ENCODE measurements at places on chromosomes 3 and 15. TPM values are rescaled to one million over a fixed set of nuclear protein-coding genes. Genes with fewer than 3 reads are reported as not detected.

Gene OCA2
- total RNA-seq: 7.5 TPM

Gene CHL1
- total RNA-seq: 372 TPM

Gene SLC51B
- not detected for total RNA-seq

Gene BRPF1
- 18.9 TPM for total RNA-seq

Gene CCDC54
- 0.30 TPM for total RNA-seq

Gene ZNF80
- total RNA-seq: 0.06 TPM

Gene HES1
- total RNA-seq: 37.7 TPM

DNA sequence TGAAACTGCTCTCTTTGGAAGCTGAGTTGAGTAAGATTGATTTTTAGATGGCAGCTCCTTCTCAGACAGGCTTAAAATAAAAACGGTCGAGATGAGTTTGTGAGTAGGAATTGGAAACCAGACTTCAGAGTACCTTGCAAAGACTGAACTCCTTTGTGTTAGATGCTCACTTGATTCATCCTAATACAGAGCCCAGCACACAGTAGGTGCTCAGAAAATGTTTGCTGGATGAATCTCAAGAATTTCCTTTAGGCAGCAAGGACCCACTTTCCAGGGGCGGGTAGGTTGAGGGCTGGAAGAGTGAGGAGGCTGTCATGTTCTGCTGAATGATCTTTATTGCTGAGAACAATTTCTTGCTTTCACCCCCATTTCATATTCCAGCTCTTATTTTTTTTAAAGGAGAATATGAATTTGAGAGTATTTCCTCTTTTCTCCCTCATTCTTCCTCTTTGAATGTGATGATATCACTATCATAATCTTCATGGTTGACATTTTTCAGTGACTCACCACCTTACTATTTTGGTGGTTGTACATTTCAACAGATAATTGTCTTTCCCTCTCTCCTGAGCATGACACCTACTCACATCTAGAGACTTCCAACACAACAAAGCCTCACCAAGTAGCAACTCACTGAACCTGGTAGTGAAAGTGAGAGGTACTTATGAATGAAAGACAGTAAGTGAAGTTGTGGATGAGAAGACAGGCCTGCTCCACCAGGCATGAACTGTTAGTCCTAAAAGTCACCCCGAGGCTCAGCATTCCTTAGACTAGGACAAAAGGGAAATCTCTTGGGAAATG, 113.3 kb downstream of the PDCD6IP start:
- no peak overlapping the region for H3K4me3 ChIP-seq
- no peak for DNase-seq
- no peaks in the 10 kb centered on the region for H3K36me3 ChIP-seq
- no peak overlapping the region for H3K27ac ChIP-seq

DNA sequence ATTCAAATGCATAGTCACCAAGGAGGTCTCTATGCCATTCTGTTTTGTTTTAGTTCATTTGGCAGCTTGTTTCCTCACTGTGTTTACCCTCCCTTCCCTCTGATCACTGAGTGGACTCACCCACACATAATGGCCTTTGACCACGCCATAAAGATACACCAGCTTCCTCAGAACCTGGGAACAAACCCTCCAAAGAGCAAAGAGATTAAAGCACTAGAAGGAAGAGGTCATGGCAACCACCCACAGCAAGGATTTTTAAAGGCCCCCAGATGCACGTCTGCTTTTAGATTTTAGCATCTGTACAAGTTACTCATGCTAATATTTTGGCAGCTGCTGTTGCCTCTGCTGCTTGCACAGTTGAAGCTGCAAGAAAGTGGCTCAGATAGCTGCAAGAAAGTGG, 47.9 kb upstream of the CADPS start:
- no peaks in the 10 kb centered on the region for H3K36me3 ChIP-seq
- no peak for DNase-seq
- H3K27me3 ChIP-seq: peaks cover 3% of the 10 kb centered on the region

DNA sequence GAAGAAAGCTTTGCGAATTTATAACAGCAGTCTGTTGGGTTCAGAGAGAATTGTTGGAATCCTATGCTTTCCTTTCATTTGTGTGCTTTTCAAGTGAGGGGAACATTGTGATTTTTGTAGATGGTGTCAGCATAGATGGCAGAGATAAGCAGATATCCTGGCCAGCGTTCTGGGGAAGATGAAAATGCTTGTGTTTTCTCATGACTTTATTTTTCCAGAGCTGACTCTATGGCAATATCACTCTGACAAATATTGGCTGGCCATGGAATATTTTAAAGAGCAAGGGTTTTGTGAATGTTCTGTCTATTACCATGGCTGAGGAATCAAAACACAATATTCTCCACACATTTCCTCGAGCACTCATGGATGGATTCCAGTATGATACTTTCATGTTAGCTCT, 108.8 kb downstream of the MITF start:
- no peaks in the 10 kb centered on the region for H3K4me1 ChIP-seq
- no peaks in the 10 kb centered on the region for H3K36me3 ChIP-seq
- no peak overlapping the region for H3K4me3 ChIP-seq

GRCh38 chr3:4740397-4741105, 238.7 kb upstream of the BHLHE40 start:
- no peaks in the 10 kb centered on the region for H3K27me3 ChIP-seq
- DNase-seq: no peak
- H3K4me3 ChIP-seq: no peak overlapping the region
- peaks cover 9% of the 10 kb centered on the region for H3K4me1 ChIP-seq
- H3K27ac ChIP-seq: peak overlapping the region; percentile 72
- H3K36me3 ChIP-seq: peaks cover 4% of the 10 kb centered on the region

GRCh38 chr15:38696109-38696727, 131.6 kb upstream of the RASGRP1 start:
- no peaks in the 10 kb centered on the region for H3K27me3 ChIP-seq
- no peaks in the 10 kb centered on the region for H3K36me3 ChIP-seq
- H3K4me1 ChIP-seq: no peaks in the 10 kb centered on the region

DNA sequence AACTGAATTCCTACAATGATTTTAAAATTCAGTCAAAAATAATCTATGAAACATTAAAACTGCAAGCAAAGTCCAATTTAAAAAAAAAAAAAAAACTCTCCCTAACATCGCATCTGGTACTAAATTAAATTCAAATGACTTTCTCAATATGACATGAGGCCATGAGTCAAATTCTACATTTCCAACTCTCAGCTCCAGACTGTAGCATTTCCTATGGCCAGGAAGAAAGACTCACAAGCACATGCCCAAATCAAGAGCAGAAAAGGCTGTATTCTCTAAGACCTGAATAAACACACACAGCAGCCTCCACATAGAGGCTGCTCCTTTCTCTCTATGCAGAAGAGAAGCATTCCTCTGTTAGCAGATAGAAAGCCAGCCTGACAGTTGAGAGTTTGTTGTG, 729.2 kb downstream of the ROBO1 start:
- DNase-seq: no peak
- H3K4me3 ChIP-seq: no peak overlapping the region
- H3K27me3 ChIP-seq: no peaks in the 10 kb centered on the region
- H3K27ac ChIP-seq: no peak overlapping the region

GRCh38 chr3:81545572-81545971, 215.9 kb downstream of the GBE1 start:
- H3K27me3 ChIP-seq: no peaks in the 10 kb centered on the region
- no peaks in the 10 kb centered on the region for H3K4me1 ChIP-seq
- H3K27ac ChIP-seq: no peak overlapping the region
- peaks cover 2% of the 10 kb centered on the region for H3K36me3 ChIP-seq

DNA sequence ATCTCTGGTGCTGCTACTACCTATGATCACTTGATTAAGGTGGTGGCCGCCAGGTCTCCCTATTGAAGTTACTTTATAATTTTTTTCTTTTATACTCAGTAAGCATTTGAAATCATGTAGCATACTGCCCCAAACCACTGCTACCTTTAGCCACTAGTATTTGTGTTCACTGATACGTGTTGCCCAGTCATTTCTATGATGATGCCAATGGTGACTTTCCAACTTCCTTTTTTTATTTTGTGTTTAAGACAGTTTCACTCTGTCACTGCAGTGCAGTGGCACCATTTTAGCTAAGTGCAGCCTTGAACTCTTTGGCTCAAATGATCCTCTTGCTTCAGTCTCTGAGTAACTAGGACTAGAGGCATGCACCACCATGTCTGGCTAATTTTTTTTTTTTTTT, 598.2 kb downstream of the NAALADL2 start:
- no peak overlapping the region for H3K27ac ChIP-seq
- H3K4me1 ChIP-seq: no peaks in the 10 kb centered on the region
- no peak overlapping the region for H3K4me3 ChIP-seq
- no peak for DNase-seq

DNA sequence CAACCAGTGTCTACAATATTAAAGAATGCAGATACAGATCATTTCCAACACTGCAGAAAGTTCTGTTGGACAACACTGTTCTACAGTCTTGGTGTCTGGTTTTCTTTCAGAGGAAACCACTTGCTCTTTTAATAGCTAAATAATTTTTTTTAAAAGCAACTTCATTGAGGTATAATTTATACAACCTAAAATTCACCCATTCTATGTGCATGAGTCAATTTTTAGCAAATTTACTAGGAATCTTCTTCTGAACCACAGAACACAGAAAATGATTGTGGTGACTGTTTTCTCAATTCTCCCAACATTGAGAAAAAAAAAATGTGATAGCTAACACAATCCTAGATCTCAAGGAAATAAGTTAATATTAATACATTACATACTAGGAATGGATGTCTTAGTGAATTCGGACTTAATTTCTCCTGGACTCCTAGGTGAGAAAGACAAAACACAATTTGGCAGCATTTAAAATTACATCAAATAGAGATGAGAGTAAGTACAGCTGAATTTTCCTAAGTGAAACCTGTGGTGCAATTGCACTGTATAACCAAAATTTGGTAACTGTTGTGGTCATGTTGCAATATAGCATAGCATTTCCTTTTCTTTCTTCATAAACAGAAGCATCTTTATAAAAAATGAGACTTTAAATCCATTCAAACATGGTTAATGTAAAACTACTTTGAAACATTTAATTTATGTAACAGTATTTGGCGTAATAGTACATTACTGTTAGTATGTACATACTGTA, 15.3 kb upstream of the PLCL2 start:
- no peaks in the 10 kb centered on the region for H3K36me3 ChIP-seq
- no peaks in the 10 kb centered on the region for H3K27me3 ChIP-seq
- no peak overlapping the region for H3K27ac ChIP-seq
- DNase-seq: no peak
- H3K4me3 ChIP-seq: no peak overlapping the region

DNA sequence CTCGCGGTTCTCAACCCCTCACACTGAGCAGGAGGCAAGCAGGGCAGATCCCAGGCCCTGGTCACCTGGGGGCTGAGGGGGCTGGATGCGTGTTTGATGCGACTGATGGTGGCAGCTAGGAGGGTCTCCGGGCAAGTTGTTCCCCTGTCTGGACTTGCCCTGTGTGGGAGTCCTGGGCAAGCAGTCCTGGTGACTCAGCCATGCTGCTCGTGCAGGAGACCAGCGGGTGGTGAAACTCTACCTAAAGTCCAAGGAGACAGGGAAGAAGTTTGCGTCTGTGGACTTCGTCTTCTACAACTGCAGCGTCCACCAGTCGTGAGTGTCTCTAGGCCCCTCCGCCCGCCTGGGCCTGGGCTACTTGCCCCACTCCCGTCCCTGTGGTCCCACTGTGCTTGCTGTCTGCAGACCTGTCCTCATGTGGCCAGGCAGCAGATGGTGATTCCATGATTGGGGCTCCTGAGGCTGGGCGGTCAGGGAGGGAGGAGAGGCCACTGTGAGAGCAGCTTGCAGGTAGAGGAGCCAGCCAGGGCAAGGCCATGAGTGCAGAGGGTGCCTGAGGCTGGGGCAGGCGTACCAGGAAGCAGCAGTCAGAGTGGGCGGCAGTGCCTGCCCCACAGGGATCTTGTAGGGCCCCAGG, 23.1 kb downstream of the PLXNA1 start:
- H3K27me3 ChIP-seq: no peaks in the 10 kb centered on the region
- H3K4me3 ChIP-seq: no peak overlapping the region
- no peak overlapping the region for H3K27ac ChIP-seq
- H3K36me3 ChIP-seq: peaks cover 27% of the 10 kb centered on the region
- no peak for DNase-seq
- H3K4me1 ChIP-seq: peaks cover 52% of the 10 kb centered on the region

- no peaks in the 10 kb centered on the region for H3K36me3 ChIP-seq
- H3K4me3 ChIP-seq: no peak overlapping the region
- H3K27ac ChIP-seq: no peak overlapping the region
- no peaks in the 10 kb centered on the region for H3K4me1 ChIP-seq
Measured at GRCh38 chr3:151290673-151291072, 12.3 kb upstream of the P2RY14 start.

DNA sequence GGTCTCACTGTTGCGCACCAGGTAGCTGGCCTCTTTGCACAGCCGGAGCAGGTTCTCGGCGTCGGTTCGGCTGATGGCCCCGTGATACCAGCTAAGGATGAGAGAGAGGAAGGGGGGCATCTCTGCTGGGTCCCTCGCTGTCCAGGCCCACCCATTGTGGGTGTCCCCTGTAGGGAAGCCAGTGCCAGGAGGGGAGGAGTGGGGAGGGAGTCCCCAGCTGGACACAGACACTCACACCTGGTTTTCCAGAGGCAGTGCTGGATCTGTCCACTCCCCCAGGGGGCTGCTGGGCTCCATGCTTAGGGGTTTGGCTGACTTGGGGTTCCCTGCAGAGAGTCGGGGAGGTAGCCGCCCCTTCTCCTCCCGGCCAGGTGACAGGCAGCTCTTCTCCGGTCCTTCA, 15.9 kb downstream of the SHF start:
- H3K4me1 ChIP-seq: peaks cover 47% of the 10 kb centered on the region
- H3K36me3 ChIP-seq: peaks cover 52% of the 10 kb centered on the region
- no peak overlapping the region for H3K4me3 ChIP-seq
- no peak for DNase-seq

DNA sequence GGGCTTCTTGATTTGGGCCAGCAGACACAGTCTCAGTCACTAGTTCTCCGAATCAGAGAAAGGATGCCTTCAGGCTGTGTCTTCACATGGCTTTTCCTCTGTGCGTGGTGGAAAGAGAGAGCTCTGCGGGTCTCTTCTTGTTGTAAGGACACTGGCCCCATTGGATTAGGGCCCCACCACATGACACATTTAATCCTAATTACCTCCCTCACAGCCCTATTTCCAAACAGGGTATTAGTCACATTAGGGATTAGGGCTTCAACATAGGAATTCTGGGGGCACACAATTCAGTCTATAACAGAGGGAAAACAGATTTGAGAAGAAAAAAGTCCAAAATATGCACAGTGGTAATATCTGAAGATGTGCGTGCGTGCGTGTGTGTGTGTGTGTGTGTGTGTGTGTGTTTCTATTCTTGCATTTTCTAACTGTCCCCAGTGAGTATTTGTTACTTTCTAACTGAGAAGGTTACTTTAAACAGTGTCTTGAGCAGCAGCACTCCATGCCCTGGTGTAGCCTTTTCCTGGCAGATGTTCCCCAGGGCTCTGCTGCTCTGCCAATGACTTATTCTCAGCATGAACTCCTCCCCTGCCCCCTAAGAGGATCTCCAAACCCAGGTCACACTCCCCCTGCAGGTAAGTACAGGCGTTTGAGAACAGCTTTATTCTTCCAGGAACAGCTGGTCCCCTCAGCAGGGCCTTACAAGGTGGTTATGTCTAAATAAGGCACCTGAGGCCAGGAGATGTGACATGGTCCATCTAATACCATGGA, 72.9 kb downstream of the RPL39L start:
- no peaks in the 10 kb centered on the region for H3K36me3 ChIP-seq
- no peaks in the 10 kb centered on the region for H3K4me1 ChIP-seq
- no peak for DNase-seq
- no peak overlapping the region for H3K4me3 ChIP-seq

All from spinal cord (tissue), 10 donors.